ENCODE measurements at places on chromosomes 7 and 10.

DNA sequence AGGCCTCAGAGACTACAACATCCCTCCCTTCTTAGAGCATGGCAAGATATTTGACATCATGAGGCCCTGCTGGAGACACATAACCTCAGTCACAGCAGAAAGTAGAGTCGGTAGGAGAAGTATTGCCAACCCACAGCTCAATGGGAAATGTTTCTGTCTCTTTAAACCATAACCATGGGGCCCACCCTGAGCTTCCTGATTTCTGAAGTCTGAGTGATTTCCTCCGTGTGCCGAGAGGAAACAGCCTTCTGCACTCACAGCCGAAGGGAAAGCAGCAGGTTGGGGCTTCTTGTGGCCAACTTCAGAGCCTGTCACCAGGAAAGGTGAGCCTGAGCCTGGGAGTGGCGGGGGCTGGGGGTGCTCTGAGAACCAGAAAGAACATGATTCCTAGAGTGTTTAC, at the start of gene GIMAP1:
GIMAP1 (plus strand) TSS at position 246 of the 400 bp plus-strand sequence. CDS start 2,435 bp downstream, outside the sequence.
- DNase-seq = no peak

DNA sequence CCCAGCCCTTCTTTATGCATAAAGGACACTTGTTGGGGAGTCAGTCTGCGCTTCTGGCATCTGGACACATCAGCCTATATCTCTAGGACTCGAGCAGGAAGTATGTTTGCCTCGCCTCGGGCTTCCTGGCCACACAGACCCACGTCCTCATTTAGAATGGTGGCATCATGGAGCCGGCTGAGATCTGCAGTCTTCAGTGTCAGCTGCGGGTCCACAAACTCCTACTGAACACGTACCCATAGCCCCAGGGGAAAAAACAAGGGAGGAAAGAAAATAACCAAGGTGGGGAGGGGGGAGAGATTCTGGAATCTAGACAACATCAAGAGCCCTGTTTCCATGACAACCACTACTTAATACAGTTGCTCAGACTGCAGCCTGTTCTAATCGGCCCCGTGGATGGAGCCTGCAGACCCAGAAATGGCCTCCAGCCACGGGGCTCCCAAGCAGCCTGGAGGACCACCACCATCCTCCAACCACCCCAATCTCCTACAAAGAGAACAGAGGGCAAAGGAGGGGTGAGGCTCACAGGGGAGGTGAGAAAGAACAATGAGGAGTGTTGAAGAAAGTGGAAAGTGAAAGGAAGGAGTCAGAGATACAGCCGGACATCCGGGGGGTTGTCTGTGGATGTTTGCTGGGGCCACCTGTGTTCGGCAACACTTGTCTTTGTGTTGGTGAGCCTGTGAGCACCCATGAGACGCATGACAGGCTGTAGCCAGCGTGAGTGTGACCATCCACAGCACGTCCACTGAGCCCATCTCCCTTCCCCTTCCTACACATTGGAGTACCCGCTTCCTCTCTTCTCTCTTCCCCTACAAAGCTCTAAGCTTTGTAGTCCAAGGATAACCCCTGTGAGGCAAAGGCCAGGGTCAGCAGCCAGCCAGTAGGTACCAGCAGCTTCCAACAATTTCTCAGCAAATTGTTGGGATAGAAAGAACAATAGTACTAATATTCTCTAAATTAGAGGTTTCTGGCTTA, 141.0 kb downstream of the PLXNA4 start:
- DNase-seq = no peak

DNA sequence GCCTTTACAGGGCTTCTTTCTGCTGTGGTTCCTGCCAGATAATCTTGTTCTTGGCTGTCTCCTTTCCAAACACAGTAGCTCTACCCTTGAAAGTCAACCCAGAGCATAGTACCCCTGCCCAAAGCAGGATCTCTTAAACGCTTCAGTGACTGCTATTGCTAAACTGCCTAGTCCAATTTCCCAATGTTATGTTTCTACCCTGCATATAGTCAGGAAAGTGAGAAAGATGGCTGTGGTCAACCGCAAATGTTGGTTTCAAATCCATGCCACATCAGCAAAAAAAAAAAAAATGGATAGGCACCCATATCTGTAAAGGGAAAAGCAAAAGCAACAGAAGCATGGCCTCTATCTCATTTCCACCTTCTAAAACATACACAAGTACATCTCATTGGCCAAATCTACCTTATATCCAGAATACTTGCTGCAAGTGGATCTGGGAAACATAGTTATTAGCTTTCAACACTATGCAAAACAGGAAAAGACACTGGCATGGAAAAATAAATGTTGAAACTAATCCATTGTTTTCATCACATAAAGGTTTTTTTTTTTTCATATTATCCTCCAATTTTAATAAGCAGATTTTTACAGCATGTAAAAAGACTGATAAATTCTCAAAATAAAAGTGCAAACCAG, 59.8 kb downstream of the DNAJC1 start:
- DNase-seq = no peak

GRCh38 chr10:125156739-125157480, 3.5 kb downstream of the CTBP2 start:
- DNase-seq = no peak

DNA sequence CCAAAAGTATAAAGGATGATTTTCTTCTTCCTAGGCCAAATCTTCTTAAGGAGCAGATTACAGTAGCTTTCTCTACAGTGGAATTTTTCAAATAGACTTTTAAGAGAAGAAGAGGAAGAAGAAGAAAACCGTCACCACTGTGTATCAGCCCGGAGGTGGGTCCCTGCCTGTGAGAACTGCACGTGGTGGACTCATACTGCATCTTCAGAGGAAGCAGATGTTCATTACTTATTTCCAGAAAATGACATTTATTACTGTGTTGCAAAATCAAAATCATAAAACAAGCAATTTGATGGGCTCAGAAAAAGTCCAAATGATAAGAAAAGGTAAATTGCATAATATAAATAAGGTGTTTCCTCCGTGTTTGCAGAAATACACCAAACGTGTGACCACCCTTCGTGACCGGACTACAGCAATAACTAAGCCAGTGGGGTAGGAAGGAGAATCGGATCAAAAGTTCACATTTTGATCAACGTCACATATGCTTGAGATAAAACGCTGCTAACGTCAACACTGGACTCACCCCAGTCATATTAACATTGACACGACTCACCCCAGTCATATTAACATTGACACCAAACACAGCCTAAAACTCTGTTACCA, 179.2 kb downstream of the PTPRN2 start:
- no peak for DNase-seq

- no peak for DNase-seq
Observed at GRCh38 chr7:19128856-19129255, 11.4 kb upstream of the TWIST1 start.

DNA sequence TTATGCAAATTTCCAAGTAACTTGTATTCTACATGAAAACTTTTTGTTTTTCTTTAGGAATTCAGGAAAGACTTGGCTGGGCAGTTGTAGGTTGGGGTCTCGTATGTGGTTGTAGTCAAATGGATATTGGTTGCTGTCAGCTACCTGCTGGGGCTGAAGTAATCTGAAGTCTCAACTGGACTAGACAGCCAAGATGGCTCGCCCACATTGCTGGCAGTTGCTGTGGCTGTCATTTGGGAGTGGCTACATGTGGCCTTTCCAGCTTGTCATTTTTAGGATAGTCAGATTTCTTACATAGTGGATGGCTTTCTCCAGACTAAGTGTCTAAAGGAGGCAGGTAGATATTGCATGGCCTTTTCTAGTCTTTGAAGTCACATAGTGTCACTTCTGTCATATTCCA, 32.6 kb downstream of the EXOC6 start:
- DNase-seq = no peak

DNA sequence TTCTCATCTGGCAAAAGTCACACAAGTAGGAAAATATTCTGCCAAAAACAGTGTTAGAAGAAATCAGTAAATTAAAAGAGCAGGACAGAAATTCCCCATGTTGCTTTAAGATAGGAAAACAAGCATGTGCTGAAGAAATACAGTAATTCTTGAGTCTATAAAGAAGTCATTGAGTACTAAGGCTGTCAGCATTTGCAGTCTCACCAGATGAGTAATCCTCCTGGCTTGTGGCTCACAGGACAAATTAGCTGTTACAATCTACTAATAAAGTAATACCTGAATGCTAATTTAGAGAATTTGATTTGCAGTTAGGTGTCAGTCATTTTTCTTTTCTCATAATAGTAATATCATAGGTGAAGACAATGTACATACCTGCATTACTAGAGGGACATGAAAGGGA, 1158.9 kb upstream of the CELF2 start:
- peak; percentile 33 for DNase-seq

GRCh38 chr7:103637726-103638125, 191.7 kb upstream of the SLC26A5 start:
- peak; percentile 77 for DNase-seq

- no peak for DNase-seq
Observed at GRCh38 chr7:44569959-44570358, 3.7 kb downstream of the DDX56 start.
